ACHN (cell line): ENCODE measurements at places on chromosomes 13 and 19.

DNA sequence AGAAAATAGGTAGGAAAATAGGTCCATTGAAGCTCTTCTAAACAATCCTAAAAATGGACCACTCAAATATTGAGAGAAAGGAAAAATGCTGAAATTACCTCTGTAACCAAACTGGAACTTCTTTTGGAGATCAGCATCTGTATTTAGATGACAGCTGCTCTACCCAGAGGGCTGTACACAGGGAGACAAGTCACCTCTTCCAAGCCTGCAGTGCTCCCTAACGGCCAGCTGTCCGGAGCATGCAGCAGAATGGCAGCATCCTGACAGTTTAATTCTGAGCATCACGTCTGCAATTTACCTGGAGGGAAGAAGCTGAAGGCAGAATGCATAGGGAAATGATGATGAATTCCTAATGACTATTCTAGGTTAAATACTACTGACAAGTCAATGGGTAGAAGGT lies 62.8 kb upstream of the DIAPH3 start:
- DNase-seq, result no peak

GRCh38 chr13:114282041-114282670 lies 755 bp downstream of the UPF3A start:
- DNase-seq, result peak; percentile 78

GRCh38 chr13:98438246-98439125 lies 138.4 kb downstream of the STK24 start:
- DNase-seq, result no peak

DNA sequence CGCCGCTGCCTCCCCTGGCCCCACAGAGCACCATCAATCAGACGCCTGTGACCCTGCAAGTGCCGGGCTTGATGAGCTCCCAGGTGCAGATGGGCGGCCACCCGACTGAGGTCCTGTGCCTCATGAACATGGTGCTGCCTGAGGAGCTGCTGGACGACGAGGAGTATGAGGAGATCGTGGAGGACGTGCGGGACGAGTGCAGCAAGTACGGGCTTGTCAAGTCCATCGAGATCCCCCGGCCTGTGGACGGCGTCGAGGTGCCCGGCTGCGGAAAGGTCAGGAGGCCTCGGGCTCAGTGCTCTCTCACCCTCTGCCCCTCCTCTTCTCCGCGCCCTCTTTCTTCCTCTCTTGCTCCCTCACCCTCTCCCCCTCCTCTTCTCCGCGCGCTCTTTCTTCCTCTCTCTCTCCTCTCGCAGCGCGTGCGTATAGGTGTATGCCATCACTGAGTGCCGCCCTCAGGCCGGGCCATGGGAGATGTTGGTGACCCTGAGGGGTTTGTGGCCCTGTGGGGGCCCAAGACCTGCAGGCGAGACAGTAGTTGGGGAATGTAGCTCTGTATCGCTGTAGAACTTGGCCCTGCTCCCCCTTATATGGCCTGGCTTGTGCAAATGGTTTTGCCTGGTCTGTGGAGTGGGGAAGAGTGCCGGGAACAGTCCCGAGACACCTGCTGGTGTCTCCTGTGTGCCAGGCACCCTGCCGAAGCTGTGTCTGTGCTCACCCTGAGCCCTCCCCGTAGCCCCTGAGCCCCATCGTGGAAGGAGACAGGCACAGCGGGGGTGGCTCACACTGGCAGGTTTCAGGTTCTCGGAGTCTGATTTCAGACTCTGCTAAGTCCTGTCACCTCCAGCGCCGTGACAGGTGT lies 5.4 kb upstream of the EPN1 start:
- DNase-seq, result no peak

DNA sequence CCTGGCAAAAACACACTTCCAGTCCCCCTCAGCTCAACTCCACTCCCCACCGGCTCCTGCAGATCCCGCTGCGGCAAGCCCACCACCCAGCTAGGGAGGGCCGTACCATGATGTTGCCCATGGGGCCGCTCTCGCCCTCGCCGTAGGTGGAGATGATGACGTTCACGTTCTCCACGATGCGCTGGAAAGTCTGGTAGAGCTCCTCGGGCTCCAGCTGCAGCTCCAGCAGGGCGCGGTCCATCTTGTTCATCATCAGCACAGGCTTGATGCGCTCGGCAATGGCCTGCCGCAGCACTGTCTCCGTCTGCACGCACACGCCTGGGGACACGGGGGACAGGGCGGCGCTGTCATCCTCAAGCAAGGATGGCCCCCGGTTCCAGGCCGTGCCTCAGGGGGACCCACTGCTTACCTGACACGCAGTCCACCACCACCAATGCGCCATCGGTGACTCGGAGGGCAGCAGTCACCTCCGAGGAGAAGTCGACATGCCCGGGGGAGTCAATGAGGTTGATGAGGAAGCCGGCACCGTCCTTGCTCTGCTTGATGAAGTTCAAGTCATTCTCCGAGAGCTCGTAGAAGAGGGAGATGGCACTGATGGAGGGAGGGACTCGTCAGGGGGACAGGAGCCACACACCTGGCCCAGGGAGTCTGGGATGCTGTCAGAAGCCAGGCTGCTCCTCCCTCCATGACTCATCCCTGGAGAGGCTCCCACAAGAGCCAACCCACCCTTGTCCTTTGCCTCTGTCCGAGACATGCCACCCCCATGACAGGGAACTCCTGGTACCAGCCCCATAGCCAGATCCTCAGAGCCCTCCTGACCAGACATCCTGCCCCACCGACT lies 2.3 kb downstream of the EEF2 start:
- no peak for DNase-seq

DNA sequence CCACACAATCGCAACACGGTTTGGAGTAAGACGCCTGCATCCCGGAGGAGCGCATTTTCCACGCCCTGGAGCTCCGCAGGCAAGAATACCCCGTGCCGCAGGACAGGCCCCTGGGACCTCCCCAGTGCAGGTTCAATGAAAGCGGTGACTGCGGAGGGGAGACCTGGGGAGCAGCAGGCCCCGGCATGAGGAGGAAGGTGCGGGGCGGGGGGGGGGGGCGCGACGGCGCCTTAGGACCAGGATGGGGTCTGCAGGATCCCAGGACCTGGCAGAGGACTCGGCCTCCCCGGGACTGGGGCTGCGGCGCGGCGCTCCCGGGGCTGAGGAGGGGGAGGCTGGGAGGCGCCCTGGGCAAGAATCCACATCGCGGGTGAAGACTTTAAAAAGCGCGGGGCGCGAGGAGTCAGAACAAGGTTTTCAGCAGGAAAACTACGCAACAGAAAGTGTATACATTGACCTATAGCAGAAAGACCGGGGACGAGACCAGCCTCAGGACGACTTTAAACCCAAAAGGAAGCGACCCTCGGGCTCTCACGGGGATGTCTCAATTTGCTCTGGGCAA lies 432 bp downstream of the ZNF611 start:
- DNase-seq, result peak; percentile 12

GRCh38 chr13:68745502-68745901 lies 1362.1 kb upstream of the ATXN8OS start:
- DNase-seq, result no peak

DNA sequence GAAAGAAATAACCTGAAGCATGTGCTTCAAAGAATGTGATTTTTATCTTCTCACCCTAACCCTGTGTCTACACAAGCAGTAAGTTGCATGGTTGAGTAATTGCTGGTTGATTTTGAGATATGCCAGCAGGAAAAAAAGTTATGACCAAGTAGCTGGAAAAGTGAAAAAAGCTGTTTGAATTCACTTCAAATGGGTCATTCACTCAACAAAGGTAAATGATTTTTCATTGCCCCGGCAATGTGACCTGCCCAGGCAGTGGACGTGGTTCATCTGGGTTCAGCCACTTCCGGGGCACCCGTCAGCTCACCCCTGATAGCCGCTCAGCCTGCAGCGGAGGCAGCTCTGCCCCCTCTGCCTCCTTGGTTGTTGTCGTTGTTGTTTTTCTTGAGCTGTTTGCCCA lies 18.5 kb downstream of the TNFRSF19 start:
- DNase-seq, result no peak

DNA sequence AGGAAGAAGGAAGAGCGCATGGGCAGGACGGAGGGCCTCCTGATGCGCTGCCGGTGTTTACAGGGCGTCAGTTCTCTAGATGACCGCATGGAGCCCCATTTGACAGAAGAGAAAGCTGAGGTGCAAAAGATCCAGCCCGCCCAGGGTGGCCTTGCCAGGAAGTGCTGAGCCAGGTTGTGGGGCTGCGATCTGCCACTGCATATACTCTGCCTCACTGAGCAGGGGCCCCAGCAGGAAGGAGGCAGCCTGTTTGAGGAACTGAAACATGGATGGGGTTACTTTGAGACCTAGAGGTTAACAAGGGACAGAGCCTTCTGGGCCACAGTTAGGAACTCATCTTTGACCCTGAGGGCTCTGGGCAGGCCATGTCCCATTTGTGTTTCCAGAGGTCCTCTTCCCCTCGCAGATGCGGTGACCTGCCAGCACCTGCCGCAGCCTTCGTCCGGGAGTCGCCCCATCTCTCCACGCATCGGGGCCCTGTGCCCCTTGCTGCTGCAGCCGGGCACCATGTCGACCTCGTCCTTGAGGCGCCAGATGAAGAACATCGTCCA lies 3.2 kb downstream of the EPN1 start:
- no peak for DNase-seq

DNA sequence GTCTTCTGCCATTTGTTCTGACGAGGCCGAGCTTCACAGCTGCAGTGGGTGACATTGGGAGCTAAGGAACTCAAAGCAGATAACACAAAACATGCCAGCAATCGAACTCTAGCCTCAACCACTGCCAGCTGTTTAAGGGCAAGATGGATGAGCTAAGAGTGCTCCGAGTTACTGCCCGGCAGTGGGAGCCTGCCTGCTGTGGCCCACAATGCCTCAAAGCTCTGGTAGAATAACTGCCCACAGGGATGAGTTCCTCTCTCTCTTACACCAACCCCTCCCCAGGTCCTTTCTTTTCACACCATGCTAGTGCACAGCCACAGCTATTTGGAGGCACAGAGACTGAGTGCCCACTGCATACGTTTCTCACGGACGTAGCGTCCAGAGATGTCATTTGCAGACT lies 330.5 kb downstream of the FGF9 start:
- no peak for DNase-seq
